ENCODE measurements at places on chromosomes 2 and 18. TPM values are rescaled to one million over a fixed set of nuclear protein-coding genes. Genes with fewer than 3 reads are reported as not detected.

The TRABD2A gene
- 28.5 TPM for total RNA-seq

The DES gene
- not detected for total RNA-seq

The RPS27A gene
- 1,130 TPM for total RNA-seq

The RNPEPL1 gene
- 51.7 TPM for total RNA-seq

The PPP1R1C gene
- not detected for total RNA-seq

The DYTN gene
- total RNA-seq = not detected

Data from activated CD8-positive, alpha-beta memory T cell treated with anti-CD3 and anti-CD28 coated beads for 36 hours (primary cell).